ENCODE measurements at places on chromosomes 12 and 14. TPM values are rescaled to one million over a fixed set of nuclear protein-coding genes. Genes with fewer than 3 reads are reported as not detected.

PIWIL1 gene
- not detected for total RNA-seq

LRTM2 gene
- total RNA-seq: not detected

NACA gene
- total RNA-seq: 1,623 TPM

SDR9C7 gene
- not detected for total RNA-seq

MYO1H gene
- not detected for total RNA-seq

IGFBP6 gene
- total RNA-seq: 10.6 TPM

CISTR gene
- total RNA-seq: not detected

IGF1 gene
- 0.20 TPM for total RNA-seq

FOXN4 gene
- not detected for total RNA-seq

STYK1 gene
- 21.8 TPM for total RNA-seq

DACT1 gene
- total RNA-seq: 0.40 TPM

NTF3 gene
- total RNA-seq: not detected

TPH2 gene
- total RNA-seq: 0.14 TPM

FGF23 gene
- not detected for total RNA-seq

SSPN gene
- 2.0 TPM for total RNA-seq

CCDC197 gene
- not detected for total RNA-seq

CMKLR1 gene
- 0.13 TPM for total RNA-seq

PGAM5 gene
- 100 TPM for total RNA-seq

FOXG1 gene
- total RNA-seq: 0.26 TPM

B4GALNT3 gene
- total RNA-seq: not detected

ARG2 gene
- total RNA-seq: 54.9 TPM

PPM1H gene
- total RNA-seq: 3.9 TPM

TMEM117 gene
- 2.6 TPM for total RNA-seq

SSTR1 gene
- total RNA-seq: 1.2 TPM

STAC3 gene
- total RNA-seq: 0.07 TPM

P2RX2 gene
- total RNA-seq: not detected

CARMIL3 gene
- total RNA-seq: 0.04 TPM

CEBPE gene
- not detected for total RNA-seq

IL31 gene
- total RNA-seq: not detected

RERGL gene
- total RNA-seq: not detected

SP7 gene
- not detected for total RNA-seq

SRP54 gene
- 73.1 TPM for total RNA-seq

Data from pulmonary artery endothelial cell (primary cell).